ENCODE measurements at places on chromosomes 7 and 10.

- no peak for DNase-seq
Measured at GRCh38 chr7:153406486-153406872, 645.7 kb upstream of the DPP6 start.

DNA sequence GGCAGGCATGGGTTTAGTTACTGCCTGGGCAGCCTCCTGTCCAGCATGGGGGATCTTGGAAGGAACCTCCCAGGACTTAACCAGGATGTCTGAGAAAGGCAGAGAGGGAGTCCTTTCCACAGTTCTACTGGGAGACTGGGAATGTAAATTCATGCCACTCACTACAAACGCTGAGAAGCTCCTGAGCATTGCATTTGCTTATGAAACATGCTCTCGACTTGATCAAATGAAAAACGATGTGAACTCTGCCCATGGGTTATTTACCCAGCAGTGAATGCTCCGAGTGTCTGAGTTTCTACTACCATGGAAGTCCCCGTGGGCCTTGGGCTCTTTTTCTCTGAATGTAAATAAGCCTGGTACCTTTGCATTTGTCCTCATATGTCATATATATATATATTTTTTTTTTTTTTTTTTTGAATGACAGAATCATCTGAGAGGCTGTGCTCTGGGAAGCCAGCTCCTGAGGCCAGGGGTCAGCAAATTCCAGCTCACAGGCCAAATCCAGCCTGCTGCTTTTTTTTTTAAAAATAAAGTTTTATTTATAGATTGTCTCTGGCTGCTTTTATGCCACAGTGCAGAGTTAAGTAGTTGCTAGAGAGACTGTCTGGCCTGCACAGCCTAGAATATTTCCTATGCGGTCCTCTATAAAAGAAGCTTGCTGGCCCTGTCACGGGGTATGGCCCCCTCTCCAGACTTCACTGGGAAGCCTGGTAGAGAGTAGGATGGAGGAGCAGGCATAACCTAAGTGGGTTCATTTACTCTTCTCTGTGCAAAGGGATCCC lies 21.4 kb upstream of the RAPGEF5 start:
- no peak for DNase-seq

DNA sequence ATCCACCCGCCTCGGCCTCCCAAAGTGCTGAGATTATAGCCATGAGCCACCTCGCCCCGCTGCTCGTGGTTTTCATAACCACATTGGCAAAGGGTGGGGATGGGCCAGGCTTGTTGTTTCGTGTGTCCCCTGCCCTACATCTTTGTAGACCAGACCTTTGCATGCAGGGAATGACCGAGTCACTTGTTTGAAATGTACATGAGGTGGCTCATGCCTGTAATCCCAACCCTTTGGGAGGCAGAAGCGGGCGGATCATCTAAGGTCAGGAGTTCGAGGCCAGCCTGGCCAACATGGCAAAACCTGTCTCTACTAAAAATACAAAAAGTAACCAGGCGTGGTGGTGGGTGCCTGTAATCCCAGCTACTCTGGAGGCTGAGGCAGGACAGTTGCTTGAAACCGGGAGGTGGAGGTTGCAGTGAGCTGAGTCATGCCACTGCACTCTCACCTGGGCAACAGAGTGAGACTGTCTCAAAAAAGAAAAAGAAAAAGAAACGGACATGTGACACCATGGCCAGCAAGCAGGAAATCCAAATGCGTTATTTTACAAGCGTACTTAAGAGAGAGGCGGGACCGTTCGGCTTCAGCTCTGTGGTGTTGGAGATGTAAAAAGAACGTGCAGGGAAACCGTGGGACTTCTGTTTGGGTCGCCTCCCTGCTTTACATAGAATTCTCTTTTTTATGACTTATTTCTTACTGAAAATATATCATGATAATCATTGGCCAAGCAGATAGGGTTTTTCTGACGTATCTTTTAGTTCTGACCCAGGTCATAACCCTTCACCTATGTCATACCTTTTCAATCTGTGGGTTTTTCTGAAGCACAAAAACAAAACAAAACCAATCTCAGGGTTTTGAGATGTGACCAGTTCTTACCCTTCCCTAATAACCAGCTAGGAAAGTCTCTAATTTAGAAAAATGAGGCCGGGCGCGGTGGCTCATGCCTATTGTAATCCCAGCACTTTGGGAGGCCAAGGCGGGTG lies 45.1 kb downstream of the WIPI2 start:
- no peak for DNase-seq

GRCh38 chr7:97187067-97187466 lies 69.6 kb downstream of the SDHAF3 start:
- no peak for DNase-seq

DNA sequence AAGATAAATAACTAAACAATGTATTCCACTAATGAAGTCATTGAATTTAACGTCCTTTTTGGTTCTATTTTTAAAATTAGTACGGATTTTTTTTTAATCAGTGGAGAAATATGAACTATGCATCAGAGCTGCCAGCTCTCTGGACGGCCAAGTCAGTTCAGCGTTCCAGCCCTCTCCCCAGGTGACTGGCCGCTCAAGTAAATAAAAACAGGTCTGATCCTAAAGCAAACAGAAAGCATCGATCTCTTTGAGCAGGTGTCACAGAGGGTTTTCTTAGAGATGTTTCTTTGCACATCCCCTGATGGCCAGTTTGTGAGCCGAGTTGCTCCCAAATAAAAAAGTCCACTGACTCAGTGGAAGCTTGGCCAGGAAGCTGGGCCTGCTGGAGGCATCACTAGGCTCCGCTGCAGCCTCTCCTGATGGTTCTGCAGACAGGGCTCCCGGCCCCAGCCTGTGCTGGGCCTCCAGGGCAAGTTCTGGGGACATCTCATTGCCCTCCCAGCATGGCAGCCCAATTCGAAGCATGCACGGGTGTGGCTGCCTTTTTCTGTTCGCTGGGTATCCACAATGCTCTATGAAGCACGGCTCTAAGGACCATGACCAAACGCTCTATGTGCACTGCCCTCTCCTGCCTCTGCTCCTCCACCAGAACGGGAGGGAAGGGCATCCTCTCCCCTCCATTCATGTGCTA lies 74.7 kb upstream of the PPP2R2D start:
- no peak for DNase-seq

DNA sequence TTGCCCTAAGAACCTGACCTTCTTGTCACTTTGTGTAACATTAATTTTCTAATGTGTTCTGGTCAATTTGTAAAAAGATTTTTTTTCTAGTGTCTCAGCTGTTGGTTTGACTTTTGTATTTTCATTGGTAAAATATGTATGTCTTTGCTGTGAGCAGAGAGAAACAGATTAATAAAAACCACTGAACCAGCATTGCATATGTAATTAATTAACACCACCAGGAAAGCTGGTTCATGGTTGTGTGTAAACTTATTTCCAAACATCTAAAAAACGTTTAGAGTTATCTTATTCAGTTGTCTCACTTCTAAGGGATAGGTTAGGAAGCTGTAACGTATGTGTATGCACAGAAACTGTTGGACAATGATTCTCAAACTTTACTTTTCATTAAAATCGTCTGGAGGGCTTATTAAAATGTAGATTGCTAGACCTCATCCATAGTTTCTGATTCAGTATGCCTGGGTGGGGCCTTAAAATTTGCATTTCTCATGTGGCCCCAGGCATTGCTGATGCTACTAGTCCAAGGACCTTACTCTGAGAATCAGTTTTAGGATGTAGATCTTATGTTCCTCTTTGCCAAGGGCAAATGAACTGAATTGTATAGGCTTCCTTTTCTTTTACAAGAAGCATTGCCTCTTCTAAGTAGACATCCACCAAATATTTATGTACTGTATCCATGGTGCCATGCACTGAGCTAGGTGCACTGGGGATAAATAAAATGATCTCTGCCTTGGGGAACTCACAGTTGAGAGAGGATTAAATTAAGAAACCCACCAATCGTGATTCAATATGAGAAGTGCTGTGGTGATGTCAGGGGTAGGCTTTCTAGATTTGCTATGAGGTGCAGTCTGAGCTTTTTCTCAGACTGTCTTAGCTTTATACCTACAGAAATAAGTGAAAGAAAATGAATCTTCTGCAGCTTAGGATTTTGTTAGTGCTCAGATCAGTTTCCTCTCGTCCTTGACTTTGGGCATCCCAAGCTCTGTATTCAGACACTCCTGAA lies 98.7 kb downstream of the AUTS2 start:
- DNase-seq: no peak

DNA sequence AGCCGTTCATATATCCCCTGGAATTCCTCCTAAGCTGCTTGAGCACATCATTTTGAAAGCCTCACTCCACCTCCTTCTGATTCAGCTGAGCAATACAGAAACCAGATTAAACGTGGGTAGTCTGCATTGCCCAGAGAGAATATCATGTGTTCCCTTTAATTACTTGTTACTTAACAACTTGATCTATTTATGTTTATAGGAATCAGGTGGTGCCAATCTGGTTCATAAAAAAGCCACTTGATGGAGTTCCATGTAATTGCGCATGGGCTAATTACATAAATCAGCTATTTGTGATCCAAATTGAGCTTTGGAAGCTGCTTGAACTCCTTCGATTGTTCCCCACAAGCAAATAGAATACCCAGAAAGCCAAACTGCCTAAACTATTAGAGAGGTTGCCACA lies 114.7 kb upstream of the ADCY1 start:
- DNase-seq: no peak

DNA sequence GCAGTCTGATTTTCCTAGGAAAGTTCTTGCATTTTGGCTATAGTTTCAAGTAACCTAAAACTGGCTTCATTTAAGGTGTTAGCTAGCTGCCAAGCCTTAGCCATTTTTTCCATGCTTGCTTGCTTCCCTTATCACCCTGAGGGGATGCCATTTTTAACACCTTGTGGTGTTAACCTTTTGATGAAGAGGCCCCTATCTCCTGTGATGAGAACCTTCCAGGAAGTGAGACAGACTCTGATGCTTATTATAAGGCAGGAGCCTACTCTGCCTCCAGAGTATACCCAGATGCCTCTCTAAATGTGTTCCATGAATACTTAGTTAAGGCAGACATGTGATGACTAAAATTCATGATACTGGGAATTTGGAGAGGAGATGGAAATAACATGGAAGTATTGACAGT lies 4.9 kb upstream of the VWA2 start:
- DNase-seq: no peak

Measured in amniotic stem cell (primary cell).